ENCODE measurements at places on chromosomes 5 and 9.

- DNase-seq = peak; percentile 75
These were observed 24.2 kb upstream of the GLRX start for GRCh38 chr5:95846554-95847260.

- no peak for DNase-seq
These were observed 126.1 kb downstream of the ESM1 start for GRCh38 chr5:54859316-54859715.

- no peak for DNase-seq
These were observed 237.9 kb downstream of the ARHGAP26 start for GRCh38 chr5:143008032-143008431.

GRCh38 chr5:132797651-132798050 lies 15.5 kb upstream of the SOWAHA start:
- no peak for DNase-seq

- DNase-seq = no peak
These were observed 146.6 kb downstream of the EFNA5 start for GRCh38 chr5:107524111-107524510.

- DNase-seq = no peak
These were observed 100.3 kb downstream of the ENTREP1 start for GRCh38 chr9:69425136-69425801.

DNA sequence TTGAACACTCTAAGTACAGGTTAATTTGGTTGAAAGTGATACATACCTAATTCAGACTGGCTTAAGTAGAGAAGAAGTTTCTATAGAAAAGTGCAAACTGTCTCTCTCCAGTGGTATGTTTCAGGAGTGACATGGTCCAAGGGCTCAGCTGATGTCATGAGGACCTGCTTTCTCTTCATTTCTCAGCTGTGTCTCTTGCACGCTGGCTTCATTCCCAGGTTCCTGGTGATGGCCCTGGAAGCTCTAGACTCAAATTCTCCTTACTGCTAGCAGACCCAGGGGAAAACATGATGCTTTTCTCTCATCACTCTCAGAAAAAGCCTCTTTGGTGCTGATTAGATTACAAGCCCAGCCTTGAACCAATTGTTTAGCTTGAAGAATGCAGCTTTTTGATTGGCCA lies 211.9 kb upstream of the CLINT1 start:
- no peak for DNase-seq

DNA sequence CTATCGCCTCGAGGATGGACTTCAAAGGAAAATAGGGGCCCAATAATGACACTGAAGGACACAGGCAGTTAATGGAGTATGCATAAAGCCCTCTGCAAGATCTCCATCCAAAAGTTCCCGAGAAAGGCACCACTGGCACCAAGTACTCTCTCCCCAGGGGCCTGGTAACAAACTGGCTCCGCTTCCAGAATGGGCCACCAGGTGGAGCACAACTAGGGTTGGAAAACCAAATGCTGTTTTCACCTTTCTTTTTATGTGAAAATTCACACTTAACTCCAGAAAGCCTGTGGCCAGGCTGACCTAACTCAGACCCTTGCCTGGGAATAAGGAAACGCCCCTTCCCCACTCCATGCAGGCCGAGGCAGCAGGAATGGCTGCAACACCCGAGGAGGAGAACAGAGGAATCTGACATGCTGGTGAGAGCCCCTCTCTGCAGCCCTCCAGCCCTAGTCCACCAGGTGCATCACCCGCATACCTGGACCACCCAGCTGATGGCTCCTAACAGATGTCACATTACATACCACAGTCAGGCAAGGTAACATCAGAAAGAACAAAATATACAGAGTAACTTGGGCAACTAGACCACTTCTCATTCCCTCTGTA lies 42.8 kb downstream of the CAMSAP1 start:
- DNase-seq = peak; percentile 50

DNA sequence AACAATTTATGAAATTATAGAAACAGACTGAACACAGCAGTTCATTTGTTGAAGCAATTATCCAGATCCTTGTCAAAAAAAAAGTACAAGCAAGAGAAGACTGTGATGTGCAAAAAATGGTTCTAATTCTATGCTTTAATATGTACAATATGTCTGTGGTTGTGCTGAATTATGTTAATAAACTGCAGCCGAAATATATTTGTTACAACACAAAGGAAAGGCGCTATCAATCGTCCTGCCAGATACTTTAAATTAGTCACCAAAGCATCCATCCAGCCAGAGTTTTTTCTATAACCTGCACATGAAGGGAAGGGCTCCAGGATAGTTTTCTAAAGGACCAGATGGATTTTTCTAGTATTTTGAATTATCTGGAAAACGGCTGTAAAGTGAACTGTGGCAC lies 259.5 kb downstream of the BNC2 start:
- no peak for DNase-seq

GRCh38 chr9:96751815-96752214 lies 26.1 kb downstream of the ZNF510 start:
- DNase-seq = no peak

- DNase-seq = peak; percentile 93
These were observed 99.3 kb downstream of the ACTBL2 start for GRCh38 chr5:57383093-57383861.

GRCh38 chr9:73869264-73869663 lies 627.9 kb upstream of the RORB start:
- no peak for DNase-seq
